ENCODE measurements at places on chromosomes 4 and X.

DNA sequence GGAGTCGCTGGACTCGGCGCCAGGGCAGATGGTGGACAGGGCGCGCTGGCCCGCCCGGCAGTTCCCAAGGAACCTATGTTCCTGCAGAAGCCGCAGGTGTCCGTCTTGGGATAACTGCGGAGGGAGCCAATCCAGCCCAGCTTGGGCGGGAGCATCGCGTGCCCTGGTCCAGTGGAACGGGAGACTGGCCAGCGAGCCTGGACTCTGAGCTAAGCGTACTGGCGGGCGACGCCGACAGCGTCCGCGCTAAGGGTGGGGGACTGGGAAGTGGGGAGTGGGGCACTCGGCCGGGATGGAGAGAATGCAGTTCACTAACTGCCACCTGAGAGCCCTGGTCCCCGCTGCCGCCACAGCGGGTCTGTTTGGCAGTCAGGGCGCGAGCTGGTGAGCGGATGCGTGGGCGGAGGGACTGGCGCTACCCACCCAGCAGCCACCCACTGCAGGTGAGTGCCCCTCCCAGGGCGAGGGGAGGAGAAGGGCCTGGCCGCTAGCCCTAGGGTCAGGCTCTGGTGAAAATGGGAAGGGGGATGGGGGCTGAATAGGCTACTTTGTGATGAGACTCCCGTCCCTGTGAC is 1.3 kb upstream of the MAMLD1 start:
- no peaks in the 10 kb centered on the region for H3K27me3 ChIP-seq
- no peak overlapping the region for H3K27ac ChIP-seq
- no peaks in the 10 kb centered on the region for H3K36me3 ChIP-seq
- peaks cover 8% of the 10 kb centered on the region for H3K4me1 ChIP-seq
- no peak for DNase-seq

DNA sequence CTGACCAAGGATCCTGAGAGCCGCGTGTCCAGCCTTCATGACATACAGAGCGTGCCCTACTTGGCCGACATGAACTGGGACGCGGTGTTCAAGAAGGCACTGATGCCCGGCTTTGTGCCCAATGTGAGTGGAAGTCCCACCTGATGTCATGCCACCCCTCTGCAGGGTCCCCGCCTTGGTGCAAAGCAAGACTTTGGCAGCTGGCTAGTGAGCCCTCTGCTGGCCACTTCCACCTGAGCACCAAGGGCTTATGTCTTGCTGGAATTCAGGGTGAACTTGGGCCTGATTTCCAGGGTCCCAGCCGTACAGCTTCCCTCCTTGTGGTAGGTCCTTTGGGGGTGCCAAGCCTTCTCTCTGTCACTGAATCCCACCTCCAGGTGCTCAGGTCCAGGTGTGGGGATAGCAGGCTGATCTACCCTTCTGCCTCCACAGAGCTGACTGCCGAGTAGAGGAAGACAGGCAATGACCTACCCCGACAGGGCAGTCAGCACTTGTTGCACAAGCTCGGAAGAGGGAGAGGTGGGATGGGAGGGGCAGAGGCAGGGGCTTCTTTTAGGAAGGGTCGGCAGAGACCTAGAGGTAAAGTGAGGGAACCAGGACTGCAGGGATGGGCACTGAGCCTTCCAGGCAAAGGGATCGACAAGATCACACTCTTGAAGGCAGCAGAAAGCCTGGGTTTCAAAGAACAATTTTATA is 248.1 kb downstream of the EVC2 start:
- no peaks in the 10 kb centered on the region for H3K27me3 ChIP-seq
- DNase-seq: no peak

DNA sequence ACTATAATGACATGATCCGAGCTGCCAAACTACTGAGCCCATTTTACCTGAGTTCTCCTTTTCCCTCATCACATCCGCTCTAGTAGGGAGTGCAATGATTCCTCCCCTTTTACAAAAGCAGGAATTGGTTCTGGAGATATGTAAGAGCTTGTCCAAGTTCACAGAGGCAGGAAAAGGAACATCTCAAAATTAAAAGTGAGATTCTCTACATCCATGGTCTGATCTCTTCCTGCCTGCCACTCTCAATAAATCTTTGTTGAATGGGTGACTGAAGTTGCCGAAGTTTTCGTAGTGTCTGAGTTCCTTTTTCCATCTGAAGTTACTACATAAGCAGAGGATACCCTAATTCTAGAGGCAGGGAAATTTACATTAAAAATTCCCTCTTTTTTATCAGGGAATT is at the start of gene FGFBP1:
Gene FGFBP1, minus strand, starts transcription at position 101 of the 400 bp plus-strand sequence. CDS start 2,108 bp downstream, outside the sequence.
- no peak for DNase-seq
- no peak within 1 kb of the TSS for H3K27ac ChIP-seq
- no peaks in the 10 kb centered on the region for H3K27me3 ChIP-seq
- H3K4me3 ChIP-seq: no peak within 1 kb of the TSS
- H3K4me1 ChIP-seq: no peaks in the 10 kb centered on the region
- H3K36me3 ChIP-seq: no peaks in the 10 kb centered on the region

DNA sequence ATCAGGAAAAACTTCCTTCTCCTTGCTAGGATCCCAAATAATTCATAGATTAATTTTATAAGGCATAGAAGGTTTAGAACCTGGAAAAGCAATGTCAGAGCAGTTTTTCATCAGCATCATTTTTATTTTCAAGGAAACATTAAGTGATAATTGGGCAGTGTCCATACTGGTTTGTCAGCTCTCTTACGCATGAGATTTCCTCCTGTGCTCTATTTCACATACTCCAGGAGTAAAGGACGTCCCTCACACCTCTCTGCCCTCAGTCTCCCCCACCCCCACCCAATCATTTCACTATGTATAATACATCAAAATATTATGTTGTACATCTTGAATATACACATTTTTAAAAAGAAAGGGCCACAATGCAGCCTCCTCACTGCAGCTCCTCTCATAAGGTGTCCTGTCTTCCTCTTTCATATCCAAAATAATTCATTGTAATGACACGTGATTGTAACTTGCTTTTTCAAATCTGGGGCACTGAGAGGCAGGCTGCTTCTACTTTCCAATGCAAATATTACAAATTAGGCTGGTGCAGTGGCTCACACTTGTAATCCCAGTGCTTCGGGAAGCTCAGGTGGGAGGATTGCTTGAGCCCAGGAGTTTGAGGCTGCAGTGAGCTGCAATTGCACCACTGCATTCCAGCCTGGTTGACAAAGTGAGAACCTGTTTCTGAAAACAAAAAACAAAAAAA is 34.4 kb downstream of the ARHGEF38 start:
- H3K27ac ChIP-seq: no peak overlapping the region
- H3K36me3 ChIP-seq: no peaks in the 10 kb centered on the region
- no peaks in the 10 kb centered on the region for H3K27me3 ChIP-seq
- H3K4me1 ChIP-seq: no peaks in the 10 kb centered on the region

GRCh38 chr4:45663003-45663402 is 460.9 kb downstream of the GABRG1 start:
- no peaks in the 10 kb centered on the region for H3K27me3 ChIP-seq
- no peak for DNase-seq
- H3K4me1 ChIP-seq: no peaks in the 10 kb centered on the region

- no peaks in the 10 kb centered on the region for H3K4me1 ChIP-seq
- no peaks in the 10 kb centered on the region for H3K27me3 ChIP-seq
- no peaks in the 10 kb centered on the region for H3K36me3 ChIP-seq
- no peak overlapping the region for H3K4me3 ChIP-seq
- DNase-seq: no peak
Measured at GRCh38 chrX:63743596-63743995, 41.4 kb downstream of the ARHGEF9 start.

GRCh38 chr4:102405821-102406401 is 60.6 kb upstream of the SLC39A8 start:
- H3K36me3 ChIP-seq: no peaks in the 10 kb centered on the region
- H3K4me1 ChIP-seq: no peaks in the 10 kb centered on the region
- no peak overlapping the region for H3K4me3 ChIP-seq
- no peaks in the 10 kb centered on the region for H3K27me3 ChIP-seq
- no peak overlapping the region for H3K27ac ChIP-seq

DNA sequence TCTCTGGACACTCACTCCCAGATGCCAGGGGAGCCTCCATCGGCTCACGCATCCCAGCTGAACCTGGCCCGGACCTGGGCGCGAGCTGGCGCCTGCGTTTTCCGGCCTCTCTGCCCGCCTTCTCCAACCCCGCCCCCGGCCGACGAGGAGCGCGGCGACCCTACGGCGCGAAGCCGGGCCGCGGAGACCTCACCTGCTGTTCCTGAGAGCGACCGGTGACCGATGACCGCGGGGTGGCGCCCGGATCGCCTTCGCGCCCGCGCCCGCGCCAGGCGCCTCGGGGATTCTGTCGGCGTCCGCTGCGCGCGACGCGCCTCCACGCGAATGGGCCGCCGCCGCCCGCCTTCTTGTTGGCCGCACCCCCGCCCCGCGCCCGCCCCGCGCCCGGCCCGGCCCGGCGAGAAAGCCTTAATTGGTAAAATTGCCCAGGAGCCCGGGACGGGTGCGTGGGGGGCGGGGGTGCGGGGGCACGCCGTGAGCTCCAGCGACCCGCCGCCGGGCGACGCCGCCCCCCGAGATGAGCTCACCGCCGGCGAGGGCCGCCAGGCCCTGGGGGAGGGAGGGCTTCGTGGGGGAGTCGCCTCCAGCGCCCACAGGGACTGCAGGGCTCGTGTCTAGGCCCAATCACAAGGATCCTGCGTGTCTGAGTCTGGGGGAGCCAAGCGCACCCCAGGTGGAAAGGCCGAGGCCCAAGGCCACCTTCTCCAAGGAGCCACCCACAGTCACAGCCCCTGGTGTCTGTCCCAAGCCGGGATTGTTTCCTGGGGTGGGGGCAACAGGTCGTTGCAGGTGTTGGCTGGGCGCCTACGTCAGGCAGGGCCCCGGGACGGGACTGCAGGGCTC is at the start of gene FLNA:
Gene FLNA, minus strand, starts transcription at position 322 of the 843 bp plus-strand sequence. CDS start 3,389 bp downstream, outside the sequence.
- no peaks in the 10 kb centered on the region for H3K27me3 ChIP-seq
- H3K4me1 ChIP-seq: peaks cover 25% of the 10 kb centered on the region
- no peak for DNase-seq
- H3K4me3 ChIP-seq: peak within 1 kb of the TSS; percentile 22
- no peaks in the 10 kb centered on the region for H3K36me3 ChIP-seq
- H3K27ac ChIP-seq: peak within 1 kb of the TSS; percentile 39

DNA sequence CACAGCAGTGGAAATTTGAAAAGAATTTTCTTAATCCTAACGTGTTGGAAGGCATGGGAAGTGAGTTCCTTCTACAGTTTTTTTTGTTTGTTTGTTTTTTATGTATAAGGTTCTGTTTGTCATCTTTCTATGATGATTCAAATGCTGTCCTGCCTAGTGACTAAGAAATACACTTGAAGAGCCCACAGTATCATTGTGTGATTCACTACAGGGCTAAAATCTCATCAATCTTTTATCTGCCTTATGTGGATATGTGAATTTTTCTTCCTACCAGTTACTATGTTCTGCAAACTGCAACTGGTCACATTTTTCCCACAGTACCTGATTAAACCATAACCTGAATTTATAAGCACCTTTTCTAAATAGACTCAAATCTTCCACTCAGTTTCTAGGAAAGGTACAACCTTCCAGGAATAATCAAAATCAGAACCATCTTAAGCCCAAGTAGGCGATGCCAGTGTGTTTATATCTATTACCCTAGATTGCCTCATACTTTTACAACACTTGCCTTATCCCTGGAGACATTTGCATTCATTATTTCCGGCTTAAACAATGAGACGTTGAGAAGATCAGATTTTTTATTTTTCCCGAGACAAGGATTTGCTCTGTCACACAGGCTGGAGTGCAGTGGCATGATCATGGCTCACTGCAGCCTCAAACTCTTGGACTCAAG is 214.6 kb upstream of the GALNT7 start:
- DNase-seq: no peak
- no peak overlapping the region for H3K4me3 ChIP-seq
- no peaks in the 10 kb centered on the region for H3K4me1 ChIP-seq
- no peaks in the 10 kb centered on the region for H3K36me3 ChIP-seq
- H3K27ac ChIP-seq: no peak overlapping the region

DNA sequence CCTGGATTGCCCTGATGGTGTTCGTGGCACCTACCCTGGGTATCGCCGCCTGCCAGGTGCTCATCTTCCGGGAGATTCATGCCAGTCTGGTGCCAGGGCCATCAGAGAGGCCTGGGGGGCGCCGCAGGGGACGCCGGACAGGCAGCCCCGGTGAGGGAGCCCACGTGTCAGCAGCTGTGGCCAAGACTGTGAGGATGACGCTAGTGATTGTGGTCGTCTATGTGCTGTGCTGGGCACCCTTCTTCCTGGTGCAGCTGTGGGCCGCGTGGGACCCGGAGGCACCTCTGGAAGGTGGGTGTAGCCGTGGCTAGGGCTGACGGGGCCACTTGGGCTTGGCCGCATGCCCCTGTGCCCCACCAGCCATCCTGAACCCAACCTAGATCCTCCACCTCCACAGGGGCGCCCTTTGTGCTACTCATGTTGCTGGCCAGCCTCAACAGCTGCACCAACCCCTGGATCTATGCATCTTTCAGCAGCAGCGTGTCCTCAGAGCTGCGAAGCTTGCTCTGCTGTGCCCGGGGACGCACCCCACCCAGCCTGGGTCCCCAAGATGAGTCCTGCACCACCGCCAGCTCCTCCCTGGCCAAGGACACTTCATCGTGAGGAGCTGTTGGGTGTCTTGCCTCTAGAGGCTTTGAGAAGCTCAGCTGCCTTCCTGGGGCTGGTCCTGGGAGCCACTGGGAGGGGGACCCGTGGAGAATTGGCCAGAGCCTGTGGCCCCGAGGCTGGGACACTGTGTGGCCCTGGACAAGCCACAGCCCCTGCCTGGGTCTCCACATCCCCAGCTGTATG is 1.8 kb downstream of the AVPR2 start:
- DNase-seq: no peak
- no peaks in the 10 kb centered on the region for H3K27me3 ChIP-seq
- H3K36me3 ChIP-seq: peaks cover 14% of the 10 kb centered on the region
- H3K4me3 ChIP-seq: no peak overlapping the region

DNA sequence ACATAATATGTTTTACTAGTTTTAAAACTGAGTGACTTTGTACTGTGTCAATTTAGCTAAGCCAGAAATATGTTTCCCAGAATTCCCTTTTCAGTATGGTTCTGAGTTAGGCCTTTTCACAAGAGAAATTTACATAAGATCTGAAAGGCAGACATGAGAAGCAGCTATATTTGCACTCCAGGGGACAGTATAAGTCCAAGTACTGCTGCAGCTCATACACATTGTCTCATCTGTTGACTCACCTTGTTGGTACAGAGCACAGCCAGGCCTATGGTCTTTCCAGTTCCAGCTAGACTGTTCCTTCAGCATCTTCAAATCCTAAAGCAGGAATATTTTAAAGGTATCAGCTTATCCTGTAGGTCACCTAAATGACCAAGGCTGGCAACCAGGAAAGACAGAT is 53.5 kb downstream of the BMP3 start:
- no peak for DNase-seq
- no peaks in the 10 kb centered on the region for H3K27me3 ChIP-seq
- no peak overlapping the region for H3K27ac ChIP-seq
